ENCODE measurements at places on chromosomes 1 and 21.

GRCh38 chr1:165632491-165632890 is 1.5 kb downstream of the MGST3 start:
- DNase-seq, result no peak

- no peak for DNase-seq
Observed at GRCh38 chr1:17582124-17582774, 42.8 kb downstream of the ARHGEF10L start.

DNA sequence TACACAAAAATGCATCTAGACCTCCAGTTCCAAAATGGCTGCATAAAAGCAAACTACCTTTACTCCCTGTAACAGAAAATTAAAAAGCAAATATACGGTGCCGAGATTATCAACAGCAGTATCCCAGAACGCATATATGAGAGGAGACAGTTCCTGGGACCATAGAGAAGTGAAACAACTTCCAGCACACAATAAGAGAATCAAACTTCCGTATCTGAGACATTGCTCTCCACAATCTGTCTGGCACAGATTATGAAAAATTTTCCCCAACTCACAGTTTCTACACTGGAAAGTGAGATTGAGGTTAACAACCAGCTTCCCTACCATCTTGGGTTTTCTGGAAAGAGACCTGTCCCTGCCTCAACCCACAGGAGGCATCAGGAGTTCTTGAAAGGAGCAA is 47.2 kb upstream of the ST6GALNAC3 start:
- no peak for DNase-seq

DNA sequence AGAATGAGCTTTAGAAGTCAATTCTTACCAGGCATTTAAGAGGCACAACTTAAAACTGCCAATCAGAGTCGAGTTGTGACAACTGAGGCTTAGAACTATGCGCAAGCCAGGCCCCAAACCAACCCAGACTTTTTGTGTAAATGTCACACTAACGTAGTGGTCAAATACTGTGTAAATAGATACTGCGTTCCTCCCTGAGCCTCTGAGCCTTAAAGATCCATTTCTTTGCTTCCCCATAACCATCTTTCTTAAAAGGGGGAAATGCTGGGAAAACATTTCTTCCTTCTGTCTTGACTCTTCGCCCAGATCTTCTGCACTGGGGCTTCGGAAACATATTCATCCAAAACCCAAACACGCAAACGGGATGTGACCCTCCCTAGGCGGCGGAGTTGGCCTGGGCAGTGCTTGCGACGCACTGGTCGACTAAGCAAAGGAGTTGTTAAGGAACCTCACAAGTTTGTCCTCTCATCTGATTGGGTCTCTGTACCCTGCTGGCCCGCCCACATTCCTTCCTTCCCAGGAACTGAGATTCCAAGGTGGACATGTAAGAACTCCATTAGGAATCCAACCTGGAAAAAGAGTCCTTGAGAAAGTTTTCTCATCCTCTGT is 2.6 kb downstream of the ADAMTS5 start:
- DNase-seq, result no peak

DNA sequence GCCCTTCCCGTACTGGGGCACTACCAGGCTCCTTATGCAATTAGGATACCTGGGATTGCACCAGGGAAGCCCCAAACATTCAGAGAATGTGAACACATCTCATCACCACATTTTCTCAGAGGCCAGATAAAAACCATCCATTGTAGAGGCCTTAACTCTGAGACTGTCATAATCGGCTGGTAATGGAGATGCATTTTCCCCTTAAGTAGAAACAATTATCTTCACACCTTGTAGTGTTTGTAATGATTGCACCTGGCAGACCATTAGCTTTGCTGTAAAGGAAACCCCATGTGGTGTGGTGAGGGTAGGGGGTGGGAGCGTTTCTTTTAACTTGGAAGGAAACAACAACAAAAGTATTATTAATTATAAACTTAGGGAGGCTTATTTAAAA is 90.0 kb upstream of the TLR5 start:
- DNase-seq, result no peak
